ENCODE measurements at places on chromosomes 12 and 14. TPM values are rescaled to one million over a fixed set of nuclear protein-coding genes. Genes with fewer than 3 reads are reported as not detected.
A peak's percentile ranks its signal among the peaks of the same experiment; 100 is the strongest.

GRCh38 chr14:33794791-33795305 is 156.0 kb downstream of the EGLN3 start:
- H3K4me3 ChIP-seq: no peak overlapping the region
- H3K4me1 ChIP-seq: no peaks in the 10 kb centered on the region
- DNase-seq: no peak
- no peak overlapping the region for H3K27ac ChIP-seq
- no peaks in the 10 kb centered on the region for H3K27me3 ChIP-seq
- H3K36me3 ChIP-seq: no peaks in the 10 kb centered on the region

DNA sequence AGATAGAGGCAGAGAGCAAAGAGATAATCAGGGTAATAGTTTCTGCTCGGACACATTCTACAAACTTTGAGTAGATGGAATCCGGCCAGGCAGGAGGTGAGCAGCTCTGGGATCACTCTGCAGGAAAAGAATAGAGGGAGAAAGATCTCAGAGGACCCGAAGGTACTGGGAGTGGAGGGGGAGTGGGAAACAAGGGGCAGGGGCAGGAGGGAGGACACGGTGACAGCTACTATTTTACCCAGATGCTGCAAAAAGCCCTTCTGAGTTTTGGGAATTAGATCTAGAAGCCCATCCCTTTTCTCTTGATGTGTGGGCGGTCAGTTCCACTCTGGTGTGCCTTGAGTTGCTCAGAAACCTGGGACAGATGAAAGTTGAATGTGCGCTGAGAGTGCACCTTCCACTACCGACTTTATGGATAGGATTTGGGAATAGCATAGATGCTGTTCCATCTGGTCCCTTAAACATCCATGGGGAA is 556 bp downstream of the GPRC5A start:
- H3K36me3 ChIP-seq: no peaks in the 10 kb centered on the region
- H3K4me1 ChIP-seq: peaks cover 18% of the 10 kb centered on the region
- H3K4me3 ChIP-seq: peak overlapping the region; percentile 53
- no peaks in the 10 kb centered on the region for H3K27me3 ChIP-seq
- DNase-seq: no peak
- H3K27ac ChIP-seq: peak overlapping the region; percentile 62

DNA sequence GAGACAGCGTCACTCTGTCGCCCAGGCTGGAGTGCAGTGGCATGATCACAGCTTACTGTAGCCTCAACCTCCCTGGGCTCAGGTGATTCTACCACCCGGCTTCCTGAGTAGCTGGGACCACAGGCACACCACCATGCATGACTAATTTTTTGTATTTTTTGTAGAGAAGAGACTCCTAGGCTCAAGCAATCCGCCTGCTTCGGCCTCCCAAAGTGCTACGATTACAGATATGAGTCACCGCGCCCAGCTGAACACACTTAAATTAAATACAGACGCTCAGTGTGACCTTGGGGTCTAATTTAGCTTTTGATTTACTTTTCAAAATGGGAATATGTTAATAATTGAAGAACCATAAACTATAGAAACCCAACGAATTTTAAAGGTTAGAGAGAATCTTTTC is 77.2 kb downstream of the C2CD5 start:
- H3K4me3 ChIP-seq: no peak overlapping the region
- no peaks in the 10 kb centered on the region for H3K27me3 ChIP-seq
- peaks cover 24% of the 10 kb centered on the region for H3K36me3 ChIP-seq
- DNase-seq: no peak
- no peak overlapping the region for H3K27ac ChIP-seq

SRGAP1 gene
- 3.3 TPM for total RNA-seq

DNA sequence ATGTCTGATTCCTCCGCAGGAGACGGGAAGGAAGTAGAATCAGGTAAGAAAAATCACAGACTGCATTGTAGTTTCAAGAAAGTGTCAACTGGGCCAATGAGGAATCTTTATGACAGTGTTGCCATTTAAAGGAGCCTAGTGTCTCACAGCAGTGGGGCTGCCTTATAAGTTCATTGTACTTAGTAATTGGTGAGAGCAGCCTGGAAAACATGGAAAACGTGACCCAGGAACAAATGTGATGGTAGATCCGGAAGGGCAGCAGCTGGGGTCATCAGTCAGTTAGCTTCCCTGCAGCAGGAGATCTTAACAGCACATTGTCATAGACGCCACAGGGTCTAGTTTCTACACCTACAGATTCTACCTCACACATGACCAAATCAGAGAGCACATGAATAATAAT is 630.0 kb upstream of the LMO3 start:
- DNase-seq: no peak
- no peak overlapping the region for H3K27ac ChIP-seq
- H3K4me1 ChIP-seq: no peaks in the 10 kb centered on the region
- no peaks in the 10 kb centered on the region for H3K27me3 ChIP-seq
- no peaks in the 10 kb centered on the region for H3K36me3 ChIP-seq
- H3K4me3 ChIP-seq: no peak overlapping the region

DNA sequence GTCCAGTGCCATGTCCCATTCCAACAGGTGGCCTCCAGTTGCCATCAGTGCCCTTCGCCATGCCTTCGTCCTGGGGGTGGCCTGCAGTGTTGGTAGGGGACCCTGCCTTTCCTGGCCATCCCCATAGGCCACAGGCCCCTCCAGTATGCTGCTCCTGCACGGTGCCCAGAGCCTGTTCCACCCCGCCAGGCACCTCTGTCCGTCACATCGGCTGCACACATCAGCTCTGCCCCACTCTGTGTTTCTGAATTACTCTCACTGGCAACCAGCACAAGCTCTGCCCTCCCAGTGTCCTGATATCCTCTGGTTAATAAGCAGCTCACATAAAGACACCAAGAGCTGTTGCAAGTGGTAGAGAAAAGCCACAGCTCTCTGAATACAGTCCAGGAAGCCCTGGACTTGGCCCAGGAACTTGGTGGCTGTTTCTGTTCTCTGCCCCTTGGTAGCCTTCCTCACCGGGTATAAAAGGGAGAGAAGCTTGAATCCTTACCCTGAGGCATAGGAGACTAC is 31.3 kb upstream of the ATP2A2 start:
- H3K36me3 ChIP-seq: no peaks in the 10 kb centered on the region
- no peak overlapping the region for H3K4me3 ChIP-seq
- DNase-seq: peak; percentile 58
- H3K27me3 ChIP-seq: no peaks in the 10 kb centered on the region
- H3K4me1 ChIP-seq: no peaks in the 10 kb centered on the region

All from right atrium auricular region (tissue), 2 donors.